Ureter (tissue), 1 donor: ENCODE measurements at places on chromosomes 1 and 21.

DNA sequence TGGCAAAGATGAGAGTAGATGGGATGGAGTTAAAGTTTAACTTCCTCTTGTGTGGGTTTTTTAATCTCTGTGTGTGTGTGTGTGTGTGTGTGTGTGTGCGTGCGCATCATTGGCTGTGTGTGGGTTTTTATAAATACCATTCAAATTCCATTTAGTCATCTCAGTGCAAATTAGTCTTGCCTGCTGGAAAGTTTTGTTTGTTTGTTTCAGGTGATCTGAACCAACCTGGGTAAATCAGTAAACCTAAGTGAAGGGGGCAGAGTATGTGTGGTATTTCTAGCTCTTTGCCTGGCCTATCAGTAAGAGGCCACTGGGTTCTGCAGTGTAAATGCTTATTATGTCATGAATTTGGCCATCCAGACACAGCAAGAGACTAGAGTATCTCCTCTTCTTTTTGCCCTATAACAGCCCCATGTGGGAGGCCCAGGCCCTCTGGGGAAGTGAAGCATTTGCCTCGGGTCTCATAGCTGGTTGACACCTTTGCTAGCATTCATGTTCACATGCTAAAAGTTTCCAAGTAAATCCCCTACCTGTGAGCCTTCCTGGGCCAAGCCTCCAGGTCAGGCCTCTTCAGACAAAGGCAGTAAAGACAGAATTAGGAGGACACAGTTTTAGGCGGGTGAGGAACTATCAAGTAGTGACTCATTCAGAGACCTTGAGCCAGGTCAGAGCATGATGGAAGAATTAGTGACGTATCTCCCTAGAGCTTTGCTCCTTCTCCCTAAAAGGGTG, 14.7 kb downstream of the INTS3 start:
- DNase-seq, result no peak

DNA sequence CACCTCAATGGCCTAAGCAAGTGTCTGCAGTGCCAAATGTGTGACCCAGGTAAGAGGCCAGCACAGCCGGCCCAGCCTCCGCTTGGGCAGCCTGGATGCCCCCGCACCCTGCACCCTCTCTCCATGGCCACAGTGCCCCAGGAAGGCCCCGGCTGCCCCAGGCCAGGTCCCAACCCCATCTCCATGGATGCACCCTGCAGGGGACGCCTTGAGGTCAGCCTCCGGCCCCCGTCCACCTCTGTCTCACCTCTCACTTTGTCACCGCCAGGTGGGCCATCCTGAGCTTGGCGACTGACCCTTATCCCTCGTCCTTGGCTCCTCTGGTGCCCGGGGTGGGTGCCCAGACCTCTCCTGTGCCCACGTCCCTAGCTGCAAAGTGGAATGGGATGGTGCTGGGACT, 2.2 kb downstream of the TNFRSF14 start:
- no peak for DNase-seq

DNA sequence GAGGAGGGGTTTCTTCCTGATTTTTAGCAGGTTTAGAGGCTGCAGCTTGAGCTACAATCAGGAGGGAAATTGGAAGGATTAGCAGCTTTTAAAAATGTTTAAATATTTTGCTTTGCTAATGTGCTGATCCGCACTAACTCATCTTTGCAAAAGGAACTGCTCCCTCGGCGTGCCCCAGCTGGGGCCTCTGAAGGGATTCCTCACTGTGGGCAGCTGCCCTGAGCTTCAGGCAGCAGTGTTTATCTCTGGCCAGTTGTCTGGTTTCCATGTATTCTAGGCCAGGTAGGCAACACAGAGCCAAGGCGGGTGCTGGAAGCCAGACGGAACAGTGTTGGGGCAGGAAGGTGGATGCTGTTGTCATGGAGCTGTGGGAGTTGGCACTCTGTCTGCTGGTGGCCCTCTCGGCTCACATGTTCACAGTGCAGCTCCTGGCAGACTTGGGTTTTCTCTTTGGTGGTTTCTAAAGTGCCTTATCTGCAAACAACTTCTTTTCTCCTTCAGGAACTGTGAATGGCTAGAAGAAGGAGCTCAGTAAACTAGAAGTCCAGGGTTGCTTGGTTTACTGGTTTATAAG, 18.9 kb downstream of the NECAP2 start:
- DNase-seq, result no peak

DNA sequence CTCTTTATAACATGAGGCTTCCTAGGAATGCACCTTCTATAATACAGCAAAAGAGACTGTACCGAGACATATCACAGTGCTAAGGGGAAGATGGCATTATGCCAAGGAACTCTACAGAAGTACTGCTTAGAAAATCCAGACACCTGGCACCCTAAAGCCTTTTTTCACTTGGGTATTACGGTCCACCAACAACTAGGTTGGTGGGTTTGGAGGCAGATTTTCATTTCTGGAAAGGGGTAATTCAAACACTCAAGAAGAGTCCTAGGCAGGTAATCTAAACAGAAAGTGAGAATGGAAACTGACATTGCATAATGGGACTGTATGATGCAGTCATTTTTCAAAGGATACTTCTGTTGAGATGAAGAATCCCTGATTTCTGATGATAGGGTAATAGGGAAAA, 19.6 kb downstream of the SCMH1 start:
- no peak for DNase-seq

GRCh38 chr21:28821276-28822122, 171.2 kb downstream of the LTN1 start:
- DNase-seq, result no peak

DNA sequence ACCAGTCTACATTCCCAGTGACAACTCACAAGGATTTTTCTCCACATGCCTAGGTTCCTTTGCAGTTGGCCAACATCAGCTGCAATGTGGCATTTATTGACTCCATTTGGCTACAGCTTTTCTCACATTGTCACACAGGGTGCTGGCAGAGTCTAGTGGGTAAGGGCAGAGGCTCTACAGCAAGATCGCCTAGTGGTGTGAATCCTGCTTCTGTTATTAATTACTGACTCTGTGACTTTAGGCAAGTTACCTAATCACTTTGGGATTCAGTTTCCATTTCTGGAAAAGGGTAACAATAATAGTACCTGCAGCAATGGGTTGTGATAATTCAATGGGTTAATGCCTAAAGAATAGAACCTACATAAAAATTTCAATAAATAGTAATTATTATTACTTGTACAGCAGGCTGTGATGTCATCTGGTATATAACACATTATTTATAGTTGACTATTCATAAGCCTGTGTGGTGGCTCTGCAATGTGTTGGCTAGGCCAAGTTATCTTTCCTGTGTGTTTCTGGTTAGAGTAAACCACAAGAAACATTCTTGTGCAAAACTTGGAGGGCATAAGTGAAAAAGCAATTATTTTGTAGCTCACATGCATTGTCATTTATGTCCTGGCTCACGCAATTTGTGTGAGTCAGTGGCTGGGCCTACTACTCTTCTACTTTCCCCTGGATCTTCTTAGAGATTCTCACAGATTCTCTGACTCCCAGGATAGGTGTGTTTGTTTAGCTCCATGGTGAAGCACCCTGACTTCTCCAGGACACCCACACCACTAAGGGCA, 59.5 kb downstream of the PTGS2 start:
- no peak for DNase-seq

DNA sequence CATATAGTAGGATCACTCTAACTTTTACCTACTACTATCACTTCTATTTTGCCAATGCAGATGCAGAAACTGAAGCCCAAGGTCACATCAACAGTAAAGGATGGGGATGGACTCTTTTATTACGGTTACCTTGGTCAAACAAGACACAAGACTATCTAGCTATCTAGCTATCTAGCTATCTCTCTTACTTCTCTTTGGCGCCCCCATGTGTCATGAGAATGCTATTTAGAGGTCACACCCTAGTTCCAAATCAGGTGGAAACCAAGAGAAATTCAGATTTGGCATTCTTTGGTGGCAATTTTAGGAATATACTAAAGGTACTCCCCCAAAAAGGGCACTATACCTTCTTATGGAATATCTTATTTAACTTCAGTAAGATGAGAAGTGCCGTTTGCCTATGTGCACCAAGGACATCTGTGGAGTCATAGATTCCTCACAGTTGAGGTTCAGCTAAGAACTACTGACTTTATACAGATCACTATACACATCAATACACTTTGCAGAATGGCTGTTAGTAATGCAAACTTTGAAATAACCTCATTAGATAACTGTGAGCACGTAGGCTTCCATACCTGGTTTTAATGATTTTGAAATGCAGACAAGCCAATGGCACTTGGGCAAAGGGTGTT, 6.7 kb downstream of the ZNF648 start:
- no peak for DNase-seq

- no peak for DNase-seq
These were observed 176.3 kb downstream of the AJAP1 start for GRCh38 chr1:4830707-4831106.
